Activated CD8-positive, alpha-beta memory T cell treated with anti-CD3 and anti-CD28 coated beads, Interleukin-2, amount 50 U/mL, for 4 hours (primary cell): ENCODE measurements at places on chromosomes 5 and 9.

- DNase-seq, result no peak
Measured at GRCh38 chr5:122137702-122138101, 8.4 kb downstream of the ZNF474 start.

GRCh38 chr5:22306011-22306410 lies 547.1 kb downstream of the CDH12 start:
- no peak for DNase-seq

- no peak for DNase-seq
Measured at GRCh38 chr5:137379555-137380286, 119.4 kb downstream of the SPOCK1 start.

GRCh38 chr9:21381448-21382339 lies 3.5 kb downstream of the IFNA2 start:
- no peak for DNase-seq

DNA sequence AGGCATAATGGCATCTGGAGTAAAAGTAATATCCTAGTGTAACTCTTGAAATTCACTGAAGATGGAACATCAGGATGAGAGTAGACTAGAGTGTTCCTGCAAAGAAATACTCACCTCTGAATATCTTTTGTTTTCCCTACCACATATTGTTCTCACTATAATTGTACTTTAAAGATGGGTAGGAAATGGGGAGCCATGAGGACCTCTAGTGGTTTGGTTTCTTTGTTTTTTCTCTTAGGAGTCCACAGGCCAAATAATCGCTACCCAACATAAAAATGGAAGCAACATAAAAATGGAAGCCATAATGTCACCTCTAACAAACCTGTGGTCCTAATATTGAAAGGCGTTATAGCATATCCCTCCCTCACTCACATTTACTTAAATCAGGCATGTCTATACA lies 2375.8 kb downstream of the MAT2B start:
- no peak for DNase-seq

DNA sequence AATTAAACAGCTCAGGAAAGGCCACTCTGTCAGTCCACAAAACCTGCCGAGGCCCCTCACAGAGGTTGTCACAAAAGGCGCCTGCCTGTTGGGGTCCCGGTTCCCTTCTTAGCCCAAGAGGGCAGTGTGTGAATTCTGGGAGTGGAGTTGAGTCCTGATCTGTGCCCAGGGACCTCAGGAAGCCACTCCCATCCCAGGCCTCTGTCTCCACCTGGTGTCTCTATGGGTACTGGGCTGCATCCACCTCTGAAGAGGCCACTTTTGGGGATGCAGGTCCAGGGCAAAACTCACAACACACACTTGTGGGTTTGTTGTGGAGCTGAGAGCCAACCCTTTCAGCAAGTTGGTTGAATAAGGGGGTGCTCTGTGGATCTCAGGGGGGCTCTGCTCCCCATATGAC lies 74.3 kb upstream of the STXBP1 start:
- no peak for DNase-seq

DNA sequence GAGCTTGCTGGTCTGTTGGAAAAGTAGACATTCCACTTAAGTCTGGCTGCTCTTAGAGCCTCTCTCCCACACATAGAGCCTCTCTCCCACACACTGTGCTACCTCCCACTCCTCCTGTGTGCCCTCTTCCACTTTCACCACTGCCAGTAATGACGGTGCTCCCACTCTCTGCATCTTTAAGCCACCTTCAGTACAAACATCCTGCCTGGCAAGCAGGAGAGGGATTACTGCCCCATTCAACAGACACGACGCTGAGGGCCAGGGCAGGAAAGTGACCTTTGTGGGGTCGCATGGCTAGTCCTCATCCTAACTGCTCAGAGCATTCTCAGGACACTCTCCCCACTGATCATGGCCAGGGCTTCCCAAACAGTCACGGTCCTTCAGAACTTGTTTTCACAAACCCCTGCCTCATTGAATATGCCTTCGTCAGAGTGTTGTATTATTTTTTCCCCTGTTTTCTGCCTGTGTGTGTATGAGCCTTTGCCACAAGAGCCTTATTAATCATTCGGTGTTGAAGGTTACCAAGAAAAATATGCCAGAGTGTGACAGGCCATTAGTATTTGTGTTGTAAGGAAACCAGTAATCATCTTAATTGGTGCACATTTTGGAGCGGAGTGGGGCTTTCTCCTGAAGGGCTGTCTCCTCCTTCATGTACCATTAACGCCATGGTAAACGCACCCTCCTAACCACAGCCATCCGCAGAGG lies 87.1 kb upstream of the SAP30L start:
- DNase-seq, result no peak

DNA sequence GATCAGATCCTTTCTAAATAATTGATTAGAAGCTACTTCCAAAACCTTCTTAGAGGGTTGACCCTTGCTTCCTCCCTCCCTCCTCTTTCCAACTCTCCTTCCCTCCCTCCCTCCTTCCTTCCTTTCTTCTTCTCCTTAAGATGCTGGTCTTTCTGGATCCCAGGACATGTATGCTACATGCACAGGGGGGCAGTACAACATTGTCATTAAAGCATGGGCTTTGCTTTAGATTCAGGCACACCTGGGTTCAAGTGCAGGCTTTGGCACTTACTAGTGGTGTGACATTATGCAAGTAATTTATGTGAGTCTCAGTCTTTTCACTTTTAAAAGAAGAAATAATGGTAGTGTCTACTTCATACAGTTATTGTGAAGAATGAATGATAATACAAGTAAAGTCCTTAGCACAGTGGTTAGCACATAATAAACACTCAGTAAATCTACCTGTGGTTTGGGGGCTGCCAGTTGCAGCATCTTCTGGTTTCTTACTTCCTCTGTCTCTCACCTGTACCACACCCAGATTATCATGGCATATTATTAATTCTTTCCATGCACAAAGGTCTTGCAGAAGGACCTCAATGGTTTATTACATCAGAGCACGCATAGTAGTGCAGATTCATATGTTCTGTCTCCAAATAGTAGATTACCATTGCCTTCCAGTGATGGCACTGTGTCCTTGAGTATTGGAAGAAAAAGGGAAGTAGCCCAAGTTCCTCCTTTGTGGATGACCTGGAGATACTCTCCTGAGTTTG lies 154.1 kb downstream of the ARHGAP26 start:
- DNase-seq, result no peak

GRCh38 chr9:111023128-111023527 lies 15.1 kb downstream of the LPAR1 start:
- DNase-seq, result no peak

DNA sequence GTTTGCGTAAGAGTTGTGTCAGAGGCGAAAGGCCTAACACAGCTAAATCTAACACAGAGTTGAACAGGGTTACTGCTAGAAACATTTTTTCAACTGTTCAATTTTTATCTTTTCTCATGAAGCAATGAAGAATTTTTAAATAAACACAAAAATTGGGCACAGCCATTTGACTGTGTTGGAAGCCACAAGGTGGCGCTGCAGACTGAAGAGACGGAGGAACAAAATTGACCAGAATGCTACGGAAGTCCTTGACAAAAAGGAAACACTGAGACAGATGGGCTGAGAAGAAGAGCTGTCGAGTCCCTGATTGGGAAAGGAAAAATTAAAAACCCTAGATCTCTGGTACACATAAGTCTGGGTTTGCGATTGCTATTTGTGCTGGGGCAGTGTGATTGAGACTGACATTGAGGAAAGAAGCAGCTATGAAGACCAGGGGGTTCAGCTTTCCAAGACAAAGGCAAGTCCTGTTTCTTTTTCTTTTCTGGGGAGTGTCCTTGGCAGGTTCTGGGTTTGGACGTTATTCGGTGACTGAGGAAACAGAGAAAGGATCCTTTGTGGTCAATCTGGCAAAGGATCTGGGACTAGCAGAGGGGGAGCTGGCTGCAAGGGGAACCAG lies at the start of gene PCDHB9:
PCDHB9 (plus strand) TSS at position 265 of the 616 bp plus-strand sequence; CDS start at position 423, 158 bp downstream.
- DNase-seq, result no peak

DNA sequence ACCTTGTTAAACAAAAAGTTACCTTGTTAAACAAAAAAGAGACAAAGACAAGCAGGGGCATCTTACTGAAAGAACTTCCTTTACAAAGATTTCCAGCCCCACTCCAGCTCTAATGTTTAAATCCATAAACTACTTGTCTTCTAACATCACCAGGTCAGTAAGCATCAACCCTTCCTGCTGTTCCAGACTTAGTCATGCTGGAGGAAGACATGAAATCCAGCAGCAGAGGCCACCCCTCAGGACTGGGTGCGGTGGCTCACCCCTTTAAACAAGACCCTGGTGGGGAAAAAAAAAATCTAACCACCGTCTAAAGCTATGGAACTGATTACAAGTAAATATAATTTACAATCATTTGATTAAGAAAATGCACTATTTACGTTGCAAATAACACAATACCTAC lies 9.1 kb downstream of the PDCL start:
- no peak for DNase-seq

GRCh38 chr5:56734091-56734694 lies 81.2 kb upstream of the MAP3K1 start:
- no peak for DNase-seq

- no peak for DNase-seq
Measured at GRCh38 chr9:127104581-127105311, 17.7 kb downstream of the ANGPTL2 start.

- no peak for DNase-seq
Measured at GRCh38 chr5:180155365-180155926, 53.6 kb downstream of the RASGEF1C start.

DNA sequence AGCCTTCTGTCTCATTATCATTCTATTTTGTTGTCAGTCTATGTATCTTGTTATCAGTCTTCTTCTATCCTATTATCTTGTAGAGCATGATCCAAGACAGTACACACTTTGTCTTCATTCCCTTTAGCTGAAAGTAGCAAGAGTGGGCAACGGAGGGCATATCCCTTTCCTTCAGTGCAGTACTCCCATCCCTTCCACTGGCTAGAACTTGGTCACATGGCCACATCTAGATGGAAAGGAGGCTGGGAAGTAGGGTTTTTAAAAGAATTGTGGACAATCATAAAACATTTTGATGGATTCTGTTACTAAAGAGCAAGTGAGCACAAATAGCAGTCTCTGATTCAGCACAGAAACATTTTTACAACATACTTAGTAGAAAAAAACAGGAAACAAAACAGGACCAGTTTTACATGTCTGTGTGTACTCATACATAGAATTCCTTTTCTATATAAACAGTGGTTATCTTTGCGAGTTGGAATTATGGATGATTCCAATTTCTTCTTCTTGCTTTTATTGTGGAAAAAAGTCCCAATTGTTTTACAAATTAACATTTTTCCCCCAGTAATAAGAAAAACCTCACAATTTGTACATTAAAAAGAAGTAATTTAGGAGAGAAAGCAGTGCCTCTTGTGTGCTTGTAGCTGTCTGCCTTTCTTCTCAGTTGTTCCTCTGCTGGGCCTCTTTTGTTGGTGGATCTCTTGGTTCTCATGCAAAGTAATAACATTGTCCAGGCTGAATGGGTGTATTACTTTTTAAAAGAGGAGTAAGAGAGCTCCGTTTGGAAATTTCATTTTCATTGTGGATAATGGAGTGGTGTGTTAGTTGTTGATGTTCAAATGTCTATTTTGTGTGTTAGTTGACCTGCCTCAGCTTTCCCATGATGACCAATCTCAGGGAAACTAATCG lies 410.9 kb upstream of the TRPC7 start:
- no peak for DNase-seq

DNA sequence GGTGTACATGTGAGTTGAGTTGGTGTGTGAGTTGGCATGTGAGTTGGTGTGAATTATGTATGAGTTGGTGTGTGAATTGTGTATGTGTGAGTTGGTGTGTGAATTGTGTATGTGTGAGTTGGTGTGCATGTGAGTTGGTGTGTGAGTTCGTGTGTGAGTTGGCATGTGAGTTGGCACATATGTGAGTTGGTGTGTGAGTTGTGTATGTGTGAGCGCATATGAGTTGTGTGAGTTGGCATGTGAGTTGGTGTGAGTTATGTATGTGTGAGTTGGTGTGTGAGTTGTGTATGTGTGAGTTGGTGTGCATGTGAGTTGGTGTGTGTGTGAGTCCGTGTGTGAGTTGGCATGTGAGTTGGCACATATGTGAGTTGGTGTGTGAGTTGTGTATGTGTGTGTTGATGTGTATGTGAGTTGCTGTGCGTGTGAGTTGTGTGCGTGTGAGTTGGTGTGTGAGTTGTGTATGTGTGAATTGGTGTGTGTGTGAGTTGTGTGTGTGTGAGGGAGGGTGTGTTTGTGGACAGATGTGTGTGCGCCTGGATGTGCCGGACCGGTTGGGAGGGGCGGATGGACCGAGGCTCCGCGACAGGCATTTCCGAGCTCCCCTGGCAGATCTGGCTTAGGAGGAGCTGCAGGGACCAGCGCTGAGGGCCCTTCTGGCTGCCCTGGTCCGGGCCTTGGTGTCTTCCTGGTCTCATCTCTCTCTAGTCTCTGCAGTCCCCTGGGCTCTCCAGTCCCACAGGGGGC lies 162.5 kb upstream of the IER5L start:
- DNase-seq, result no peak

DNA sequence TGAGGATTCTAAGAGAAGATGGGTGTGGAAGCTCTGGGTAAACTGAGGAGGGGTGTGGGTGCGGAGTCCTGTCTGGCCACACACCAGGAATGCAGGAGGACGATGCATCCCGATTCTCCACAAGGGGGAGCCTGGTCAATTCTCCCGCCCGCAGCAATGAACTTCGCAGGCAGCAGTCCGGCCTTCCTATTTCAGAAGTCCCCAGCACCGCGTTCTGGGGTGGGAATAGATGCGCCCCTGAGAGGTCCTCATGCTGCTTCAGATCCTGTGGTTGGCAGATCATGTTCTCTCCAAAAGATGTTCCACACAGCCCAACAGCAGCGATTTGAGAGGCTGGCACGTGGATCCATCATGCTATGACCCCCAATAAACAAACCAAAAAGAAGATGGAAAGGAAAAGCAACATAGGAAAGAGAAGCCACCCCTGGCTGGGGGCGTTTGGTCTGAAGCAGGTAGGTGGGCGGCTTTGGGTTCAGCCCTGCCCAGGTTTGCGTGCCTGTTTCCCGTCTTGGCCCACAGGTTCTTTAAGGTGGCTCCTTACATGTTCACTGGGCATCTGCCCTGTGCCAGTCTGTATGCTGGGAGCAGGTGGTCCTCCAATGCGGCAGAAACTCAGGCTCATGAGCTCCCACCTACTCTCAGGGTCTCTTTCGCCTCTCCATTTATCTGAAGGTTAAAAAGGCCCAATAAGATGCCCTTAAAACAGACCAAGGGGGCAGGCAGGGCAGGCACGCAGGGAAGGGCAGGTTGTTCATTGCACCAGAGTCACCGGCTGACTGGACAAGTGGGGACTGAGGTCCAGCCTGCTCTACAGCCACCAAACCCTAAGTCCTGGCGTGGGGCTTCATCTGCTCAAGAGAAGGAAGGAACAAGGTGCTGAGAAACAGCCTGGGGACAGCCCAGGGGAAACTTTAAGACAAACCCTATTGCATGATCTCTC lies 171.6 kb downstream of the PAX5 start:
- DNase-seq, result no peak

GRCh38 chr5:151155775-151156506 lies 1.6 kb downstream of the ANXA6 start:
- no peak for DNase-seq

DNA sequence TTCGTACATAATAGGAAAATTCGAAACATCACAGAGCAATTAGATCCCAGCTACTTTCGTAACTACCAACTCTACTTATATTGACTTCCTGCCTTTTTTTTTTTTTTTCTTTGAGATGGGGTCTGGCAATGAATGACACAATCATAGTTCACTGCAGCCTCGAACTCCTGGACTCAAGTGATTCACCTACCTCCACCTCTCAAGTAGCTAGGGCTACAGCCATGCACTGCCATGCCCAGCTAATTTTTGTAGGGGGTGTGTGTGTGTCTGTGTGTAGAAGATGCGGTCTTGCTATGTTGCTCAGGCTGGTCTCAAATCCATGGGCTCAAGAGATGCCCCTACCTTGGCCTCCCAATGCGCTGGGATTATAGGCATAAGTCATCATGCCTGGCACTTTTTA lies 5.8 kb upstream of the PAIP2 start:
- no peak for DNase-seq
